Right lung (tissue), 10 donors: ENCODE measurements at places on chromosomes 11 and 22.

DNA sequence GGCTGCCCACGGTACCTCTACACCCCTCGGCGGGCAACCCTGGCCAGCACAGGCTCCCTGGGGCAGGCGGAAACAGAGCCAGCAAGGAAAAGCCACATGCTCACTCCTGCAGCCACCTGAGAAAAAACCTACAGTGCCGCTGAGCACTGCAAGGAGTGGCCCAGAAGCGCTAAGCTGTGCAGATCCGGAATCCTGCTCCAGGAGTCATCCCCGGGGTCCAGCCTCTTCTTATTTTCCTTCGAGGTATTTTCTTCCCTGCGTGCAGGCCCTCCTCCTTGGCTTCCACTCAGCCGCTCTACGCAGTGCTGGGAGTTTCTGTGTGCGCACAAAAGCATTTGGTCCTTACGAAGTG, 81.0 kb downstream of the TRMU start:
- no peak for DNase-seq

DNA sequence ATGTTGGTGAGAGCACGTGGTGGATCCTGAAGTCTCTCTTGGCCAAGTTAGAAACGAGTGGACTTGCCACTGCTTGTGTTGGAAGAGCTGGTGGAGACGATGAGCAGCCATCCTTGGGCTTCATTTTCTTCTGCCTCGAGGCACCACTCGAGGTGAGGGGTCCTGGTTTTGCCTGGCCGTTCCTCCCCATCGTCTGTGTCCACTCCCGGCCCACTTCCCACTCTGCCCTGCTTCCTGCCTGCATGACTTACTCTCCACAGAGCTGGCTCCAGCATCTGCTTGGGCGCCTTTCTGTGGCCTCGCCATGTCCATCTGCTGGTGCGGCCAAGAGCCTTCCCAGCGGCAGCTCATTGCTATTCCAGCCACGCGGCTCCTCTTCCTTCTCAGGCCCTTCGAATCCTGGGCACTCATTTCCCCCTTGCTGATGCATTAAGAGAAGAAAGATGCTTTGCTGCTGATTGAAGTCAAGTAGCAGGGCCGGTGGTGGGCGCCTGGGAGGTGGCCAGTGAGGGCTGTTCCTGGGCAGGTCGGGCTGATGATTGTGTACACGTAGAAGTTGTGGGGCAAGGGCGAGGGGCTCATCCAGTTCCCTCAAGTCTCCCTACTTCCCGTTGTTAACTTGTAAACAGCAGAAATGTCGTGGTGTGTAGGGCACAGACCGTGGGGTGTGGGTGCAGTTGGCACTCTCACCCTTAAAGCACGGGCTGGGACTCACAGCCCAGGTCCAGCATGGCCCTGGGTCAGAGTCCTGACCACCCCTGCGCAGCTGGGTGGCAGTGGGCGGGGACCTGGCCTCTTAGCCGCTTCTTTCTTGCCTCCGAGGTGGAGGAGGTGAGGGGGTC, 292.0 kb downstream of the TBC1D22A start:
- no peak for DNase-seq

DNA sequence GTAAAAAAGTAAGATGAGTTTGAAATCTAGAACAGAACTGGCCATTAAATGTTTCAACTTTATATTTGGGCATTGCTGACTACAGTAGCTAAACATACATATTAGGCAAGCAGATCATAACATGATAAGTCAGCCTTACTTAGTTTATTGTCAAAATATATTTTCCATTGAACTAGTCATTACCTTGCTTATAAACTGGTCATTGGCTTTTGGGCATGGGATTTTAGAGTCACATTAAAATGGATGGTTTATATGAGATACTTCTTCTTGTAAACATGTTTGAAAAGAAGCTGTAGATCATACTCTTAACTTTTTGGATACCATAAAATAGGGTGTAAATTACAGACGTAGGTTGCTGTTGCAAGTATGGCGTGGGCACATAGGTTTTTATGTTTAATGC, 2.7 kb downstream of the HIPK3 start:
- no peak for DNase-seq

DNA sequence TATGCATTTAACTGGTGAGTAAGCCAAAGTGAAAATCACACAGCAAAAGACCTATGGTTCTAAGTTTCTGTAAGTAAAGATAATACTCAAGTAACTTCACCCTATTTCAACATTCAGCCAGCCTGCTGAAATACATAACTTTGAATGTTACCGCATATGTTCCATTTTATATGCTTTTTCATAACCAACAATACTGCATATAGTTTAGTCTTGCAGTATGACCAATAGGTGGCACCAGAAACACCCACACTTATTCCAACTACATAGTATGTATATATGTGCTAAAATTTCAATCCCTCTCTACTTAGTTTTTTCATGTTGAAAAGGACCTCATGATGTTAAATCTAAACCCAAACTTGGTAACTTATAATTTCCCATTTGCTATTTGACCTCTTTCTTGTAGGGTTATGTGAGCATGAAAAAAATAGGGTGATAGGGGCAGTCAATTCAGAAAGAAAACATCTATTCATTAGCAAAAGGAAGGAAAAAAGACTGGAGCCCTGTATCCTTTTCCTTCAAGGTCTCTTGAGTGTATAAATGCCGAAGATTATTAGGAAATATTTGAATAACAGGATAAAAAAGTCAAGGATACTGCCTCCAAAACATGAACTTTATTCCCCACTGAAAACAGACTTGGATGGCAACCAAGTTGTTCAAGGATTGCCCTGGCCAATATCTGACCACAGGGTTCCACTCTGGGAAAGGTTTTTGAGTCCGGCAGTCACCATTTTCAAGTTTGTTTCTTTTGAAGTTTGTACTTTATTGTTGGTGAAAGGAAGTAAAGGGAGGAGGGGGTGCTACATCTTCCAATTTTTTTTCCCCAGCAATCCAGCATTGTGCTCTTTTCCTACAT, 23.8 kb upstream of the FZD4 start:
- no peak for DNase-seq

- no peak for DNase-seq
These were observed 61.8 kb upstream of the POU2AF2 start for GRCh38 chr11:111183706-111184105.

GRCh38 chr11:74702383-74703007, 28.7 kb downstream of the CHRDL2 start:
- DNase-seq = no peak

DNA sequence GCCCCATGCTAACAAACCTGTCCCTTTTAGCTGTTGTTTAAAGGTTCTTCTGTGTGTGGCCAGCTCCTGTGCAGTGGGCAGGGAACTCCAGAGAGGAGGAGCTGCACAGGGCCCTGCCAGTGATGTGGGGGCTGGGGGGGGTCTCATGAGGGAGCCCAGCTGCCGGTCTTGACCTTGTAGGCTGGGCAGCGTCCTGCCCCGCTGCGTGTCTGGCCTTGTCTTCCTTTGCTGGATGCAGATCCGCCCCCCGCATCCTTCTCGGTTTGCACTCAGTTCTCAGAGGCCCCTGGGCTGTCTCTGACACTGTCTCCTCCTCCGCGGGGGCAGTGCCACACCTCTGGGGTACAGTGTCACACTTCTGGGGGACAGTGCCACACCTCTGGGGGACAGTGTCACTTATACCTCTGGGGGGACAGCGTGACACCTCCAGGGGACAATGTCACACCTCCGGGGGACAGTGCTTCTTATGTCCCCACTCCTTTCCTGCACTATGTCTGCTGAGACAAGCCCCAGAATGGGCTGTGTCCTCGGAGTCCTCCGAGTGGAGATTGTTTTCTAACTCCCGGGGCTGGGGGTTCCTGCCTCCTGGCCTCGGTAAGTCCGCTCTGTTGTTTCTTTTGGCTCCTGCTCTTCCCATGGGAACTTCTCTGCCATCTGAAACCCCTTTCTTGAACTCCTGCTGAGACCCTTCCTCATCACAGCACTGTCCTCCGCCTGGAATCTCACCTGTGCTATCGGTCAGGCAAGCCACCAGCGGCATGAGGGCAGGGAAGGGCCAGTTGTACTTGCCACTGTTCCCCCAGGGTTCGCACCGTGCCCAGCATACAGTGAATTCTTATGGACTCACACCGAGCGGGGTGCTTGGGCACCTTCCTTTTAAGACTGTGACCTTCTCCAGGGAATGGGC, 788.3 kb downstream of the TBC1D22A start:
- no peak for DNase-seq

- DNase-seq = peak; percentile 46
These were observed 22.0 kb downstream of the TBRG1 start for GRCh38 chr11:124644426-124645280.

DNA sequence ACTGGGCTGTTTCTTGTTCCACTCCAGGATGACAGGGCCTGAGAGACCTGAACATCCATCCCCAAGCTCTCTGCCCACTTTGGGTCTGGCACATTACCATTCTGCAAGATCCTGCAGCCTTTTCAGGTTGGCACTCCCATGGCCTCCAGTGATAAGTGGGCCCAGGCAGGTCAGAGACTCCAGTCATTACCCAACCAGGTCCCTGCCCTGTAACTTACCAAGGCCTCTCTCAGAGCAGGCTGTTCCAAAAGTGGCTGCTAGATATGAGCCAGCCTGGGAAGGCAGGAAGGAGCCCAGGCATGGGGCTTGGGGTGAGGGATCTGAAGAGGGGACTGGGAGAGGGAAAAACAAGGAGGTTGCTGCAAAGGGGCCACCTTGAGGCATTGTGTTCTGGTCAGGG, 35.9 kb downstream of the KCNQ1OT1 start:
- DNase-seq = no peak

- no peak for DNase-seq
These were observed 8.2 kb upstream of the MICAL3 start for GRCh38 chr22:18032455-18033101.

DNA sequence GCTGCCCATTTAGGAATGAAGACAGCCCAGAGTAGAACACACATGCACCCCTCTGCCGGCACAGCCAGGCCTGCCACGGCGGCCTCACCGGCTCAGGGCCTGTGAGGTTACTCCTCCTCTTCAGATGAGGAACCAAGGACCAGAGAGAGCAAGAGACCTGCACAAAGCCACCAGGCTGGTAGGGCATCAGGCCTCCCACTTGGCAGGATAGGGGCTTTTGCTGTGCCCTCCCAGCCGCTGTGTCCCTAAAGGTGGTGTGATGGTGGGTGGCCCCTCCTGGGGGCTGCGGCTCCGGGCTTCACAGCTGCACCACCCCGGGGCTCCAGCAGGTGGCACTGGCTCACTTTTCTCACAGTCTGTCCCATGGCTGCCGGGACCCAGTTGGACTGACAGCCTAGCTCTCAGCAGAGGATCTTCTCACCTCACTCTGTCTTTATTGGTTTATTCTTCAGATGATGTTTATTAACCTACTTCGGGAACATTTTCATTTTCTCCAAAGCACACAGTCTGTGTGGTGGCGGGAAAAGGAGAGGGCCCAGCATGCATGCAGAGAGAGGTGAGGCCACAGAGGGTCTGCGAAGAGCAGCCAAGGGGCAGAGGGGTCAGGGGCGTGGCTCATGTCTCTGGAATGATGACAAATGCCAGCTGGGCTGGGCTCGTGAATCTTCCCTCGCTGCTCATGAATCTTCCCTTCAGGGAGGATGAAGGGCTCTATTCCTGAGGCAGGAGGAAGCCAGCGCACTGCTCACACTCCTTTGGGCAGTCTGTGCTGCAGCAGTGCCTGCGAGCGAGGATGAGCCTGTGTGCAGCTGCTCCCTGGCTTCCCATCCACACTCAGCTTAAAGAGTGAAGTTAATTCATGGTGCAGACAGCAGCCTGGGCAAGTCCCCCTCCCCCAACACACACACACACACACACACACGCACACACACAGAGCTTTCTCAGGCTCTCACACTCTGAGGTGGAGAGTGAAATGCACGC, 101.1 kb upstream of the PITPNB start:
- no peak for DNase-seq

GRCh38 chr11:44017443-44018126, 30.2 kb upstream of the ACCSL start:
- DNase-seq = no peak

DNA sequence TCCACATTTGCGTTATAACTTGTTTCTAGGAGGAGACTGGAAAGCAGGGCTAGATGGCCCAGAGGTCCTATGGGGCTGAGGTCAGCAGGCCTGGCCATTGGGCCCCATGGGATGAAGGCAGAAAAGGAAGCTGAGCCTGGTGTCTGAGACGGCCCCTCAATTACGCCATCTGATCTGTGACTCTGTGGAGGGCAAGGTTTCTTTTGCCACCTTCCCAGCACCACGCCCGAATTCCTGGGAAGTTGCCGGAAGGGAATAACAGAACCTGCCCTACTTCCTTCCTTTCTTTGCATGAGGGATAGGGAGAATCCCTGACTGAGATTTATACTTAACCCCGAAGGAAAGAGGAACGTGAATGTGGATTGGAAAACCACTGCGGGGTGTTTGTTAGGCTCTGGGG, 118.1 kb downstream of the MPPED1 start:
- no peak for DNase-seq

GRCh38 chr11:19220903-19221724, 19.3 kb upstream of the CSRP3 start:
- peak; percentile 43 for DNase-seq

- no peak for DNase-seq
These were observed 67.9 kb downstream of the KCNQ1 start for GRCh38 chr11:2512431-2513407.

- no peak for DNase-seq
These were observed 76.3 kb downstream of the FAM168A start for GRCh38 chr11:73521621-73522020.

GRCh38 chr11:45489281-45489905, 176.0 kb downstream of the CHST1 start:
- DNase-seq = no peak

GRCh38 chr11:5700421-5701054, 10.9 kb downstream of the TRIM22 start:
- DNase-seq = no peak

DNA sequence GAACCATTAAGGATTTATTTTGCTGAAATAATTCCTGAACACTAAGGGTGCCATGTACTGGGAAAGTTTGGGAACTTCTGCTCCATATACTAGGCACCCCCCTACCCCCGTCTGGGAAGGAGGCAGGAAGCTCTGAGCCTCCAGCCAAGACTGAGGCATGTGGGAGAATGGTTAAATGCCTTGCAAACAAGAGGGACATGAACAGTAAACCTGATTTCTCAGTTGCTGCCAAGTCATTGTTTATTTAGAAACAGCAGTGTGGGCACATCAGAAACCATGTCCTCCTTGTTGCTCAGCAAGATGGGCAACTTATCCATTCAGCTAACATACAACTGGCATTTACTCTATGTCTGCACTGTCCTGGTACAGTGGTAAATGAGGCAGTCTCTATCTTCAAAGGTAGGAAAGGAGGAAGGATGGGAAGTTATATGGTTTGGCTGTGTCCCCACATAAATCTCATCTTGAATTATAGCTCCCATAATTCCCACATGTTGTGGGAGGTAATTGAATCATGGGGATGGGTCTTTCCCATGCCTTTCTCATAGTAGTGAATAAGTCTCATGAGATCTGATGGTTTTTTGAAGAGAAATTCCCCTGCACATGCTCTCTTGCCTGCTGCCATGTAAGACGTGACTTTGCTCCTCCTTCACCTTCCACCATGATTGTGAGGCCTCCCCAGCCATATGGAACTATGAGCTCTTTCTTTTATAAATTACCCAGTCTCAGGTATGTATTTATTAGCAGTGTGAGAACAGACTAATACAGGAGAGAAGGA, 459.1 kb downstream of the MIAT start:
- DNase-seq = no peak

- DNase-seq = no peak
These were observed 501.8 kb upstream of the TENM4 start for GRCh38 chr11:79942646-79943045.

- DNase-seq = no peak
These were observed 31.5 kb downstream of the TSG101 start for GRCh38 chr11:18495271-18495670.

GRCh38 chr11:110711776-110712658, at the start of gene ARHGAP20:
Gene ARHGAP20 (minus strand): TSS chr11:110712437. CDS start chr11:110712231, 206 bp downstream.
- no peak for DNase-seq
